ENCODE measurements at places on chromosomes 5 and 9.
A peak's percentile ranks its signal among the peaks of the same experiment; 100 is the strongest.

DNA sequence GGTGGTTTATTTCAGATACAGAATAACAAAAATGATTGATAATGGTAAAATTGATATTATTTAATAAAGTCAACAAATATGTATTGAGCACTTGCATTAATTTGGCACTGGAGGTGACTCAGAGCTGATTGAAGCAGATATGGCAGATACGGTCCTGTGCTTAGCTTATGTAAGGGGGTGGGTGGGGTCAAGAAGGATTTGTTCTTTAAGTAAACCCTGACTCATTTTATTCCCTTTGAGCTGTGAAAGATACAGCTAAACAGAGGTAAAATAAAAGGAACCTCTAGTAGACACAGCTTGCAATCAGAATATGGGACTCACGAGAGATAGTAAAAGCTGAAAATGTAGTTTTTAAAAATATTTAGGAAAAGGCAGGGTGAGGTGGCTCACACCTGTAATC is 201.3 kb upstream of the CLINT1 start:
- DNase-seq: no peak
- H3K36me3 ChIP-seq: no peaks in the 10 kb centered on the region
- H3K4me3 ChIP-seq: no peak overlapping the region
- H3K27ac ChIP-seq: no peak overlapping the region

- H3K4me3 ChIP-seq: no peak overlapping the region
- H3K27ac ChIP-seq: no peak overlapping the region
Observed at GRCh38 chr5:180642181-180642775, 7.1 kb downstream of the FLT4 start.

DNA sequence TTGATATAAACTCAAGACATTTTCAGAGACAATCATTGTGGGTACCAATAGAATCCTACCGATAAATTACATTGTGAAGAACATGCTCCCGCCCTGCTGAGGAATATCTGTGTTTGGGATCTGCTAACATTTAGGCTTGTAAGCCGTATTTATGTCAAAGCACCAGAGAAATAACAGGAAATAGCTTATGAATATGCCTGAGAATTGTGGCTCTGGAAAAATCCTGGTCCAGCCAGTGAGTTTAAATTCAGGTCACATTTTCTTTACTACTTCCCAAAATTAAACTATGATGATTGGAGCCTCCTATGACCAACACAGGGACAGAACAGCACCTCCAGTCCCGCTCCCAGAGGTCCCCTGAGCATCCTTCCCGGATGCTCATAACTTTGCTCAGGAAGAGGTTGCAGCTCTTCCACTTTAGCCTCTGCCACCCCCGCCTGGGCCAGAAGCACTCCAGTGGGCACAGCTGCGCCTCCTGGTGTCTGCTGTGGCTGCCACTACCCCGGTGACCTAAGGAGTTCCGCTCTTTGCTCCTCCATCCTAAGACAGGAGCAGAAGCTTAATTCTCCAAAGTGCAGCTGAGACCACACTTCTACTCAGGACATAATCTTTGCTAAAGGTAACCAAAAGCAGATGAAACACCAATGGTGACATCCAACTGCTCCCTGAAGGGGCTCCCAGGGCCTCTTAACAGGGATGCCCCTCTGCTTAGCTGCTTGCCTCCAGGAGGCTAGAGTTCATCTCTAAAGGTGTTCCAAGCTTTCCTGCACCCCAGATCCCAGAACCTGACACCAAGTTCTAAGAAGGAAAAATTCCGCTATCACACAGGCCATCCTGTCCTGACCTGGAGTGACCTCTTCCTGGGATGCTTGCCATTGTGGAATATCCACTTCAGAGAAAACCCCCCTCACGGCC is 58.8 kb downstream of the SLC1A1 start:
- H3K4me1 ChIP-seq: no peaks in the 10 kb centered on the region

- no peaks in the 10 kb centered on the region for H3K27me3 ChIP-seq
- DNase-seq: no peak
- no peak overlapping the region for H3K4me3 ChIP-seq
- no peaks in the 10 kb centered on the region for H3K36me3 ChIP-seq
Observed at GRCh38 chr5:61808091-61808490, 476.0 kb downstream of the ZSWIM6 start.

DNA sequence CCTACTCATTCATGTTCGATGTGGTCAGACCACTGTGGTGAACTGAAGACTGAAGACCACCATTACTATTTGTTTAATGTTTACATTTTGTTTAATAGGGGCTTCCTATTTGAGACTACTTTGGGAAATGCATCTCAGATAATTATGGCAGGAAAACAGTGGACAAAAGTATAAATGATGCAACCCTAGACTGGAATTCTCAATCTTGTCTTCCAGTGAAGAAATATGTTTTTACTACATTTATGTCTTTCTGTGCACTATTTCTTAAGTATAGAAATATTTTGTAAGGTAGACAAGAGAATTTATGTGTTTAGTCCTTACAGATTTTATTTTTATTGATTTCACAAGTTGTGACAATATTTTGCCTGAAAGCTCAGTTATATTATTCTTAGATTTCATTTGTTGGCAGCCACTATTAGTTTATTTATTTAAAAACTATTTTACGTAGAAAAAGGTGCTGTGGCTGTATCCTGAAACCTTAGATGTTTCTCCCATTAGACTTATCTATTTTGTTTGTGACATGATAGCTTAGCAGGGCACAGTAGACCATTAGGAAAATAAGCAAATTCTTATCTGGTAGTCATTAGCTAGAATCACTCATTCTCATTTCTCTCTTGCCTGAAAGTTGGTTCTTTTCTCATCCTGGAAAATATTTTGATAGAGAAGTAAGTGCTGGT is 39.4 kb upstream of the MRPS30 start:
- DNase-seq: no peak
- no peaks in the 10 kb centered on the region for H3K36me3 ChIP-seq
- H3K27ac ChIP-seq: no peak overlapping the region
- H3K27me3 ChIP-seq: no peaks in the 10 kb centered on the region

GRCh38 chr9:99803694-99804093 is 18.0 kb upstream of the NR4A3 start:
- peaks cover 2% of the 10 kb centered on the region for H3K36me3 ChIP-seq
- no peaks in the 10 kb centered on the region for H3K27me3 ChIP-seq
- no peaks in the 10 kb centered on the region for H3K4me1 ChIP-seq
- DNase-seq: no peak
- H3K4me3 ChIP-seq: no peak overlapping the region

- H3K4me3 ChIP-seq: peak overlapping the region; percentile 24
- H3K27ac ChIP-seq: peak overlapping the region; percentile 58
- no peaks in the 10 kb centered on the region for H3K27me3 ChIP-seq
- peaks cover 30% of the 10 kb centered on the region for H3K4me1 ChIP-seq
- no peaks in the 10 kb centered on the region for H3K36me3 ChIP-seq
- no peak for DNase-seq
Observed at GRCh38 chr9:126411948-126412284, 85.3 kb downstream of the MVB12B start.

GRCh38 chr5:29208024-29208423 is 1985.5 kb upstream of the CDH6 start:
- no peak overlapping the region for H3K4me3 ChIP-seq
- no peaks in the 10 kb centered on the region for H3K36me3 ChIP-seq
- no peaks in the 10 kb centered on the region for H3K27me3 ChIP-seq
- H3K4me1 ChIP-seq: no peaks in the 10 kb centered on the region
- no peak overlapping the region for H3K27ac ChIP-seq

DNA sequence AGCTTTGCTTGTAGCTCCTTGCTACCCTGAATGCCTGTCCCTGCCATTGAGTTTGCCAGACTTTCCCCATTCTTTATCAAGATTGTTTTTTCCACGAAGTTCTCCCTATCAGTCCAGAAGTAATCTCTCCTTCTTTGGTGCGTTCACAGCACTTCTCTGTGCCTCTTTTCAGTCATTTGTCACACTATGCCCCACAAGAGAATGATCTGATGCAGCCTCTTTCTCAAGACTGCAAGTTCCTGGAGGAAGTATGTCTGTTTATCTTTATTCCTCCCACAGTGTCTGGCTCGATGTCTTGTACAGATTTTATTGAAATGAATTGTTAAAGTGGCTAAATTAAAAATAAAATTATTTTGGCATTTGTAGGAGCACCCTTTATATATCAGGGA is 99.3 kb downstream of the CCDC192 start:
- no peak overlapping the region for H3K4me3 ChIP-seq
- H3K27me3 ChIP-seq: no peaks in the 10 kb centered on the region

GRCh38 chr5:163915481-163915961 is 410.1 kb downstream of the MAT2B start:
- no peaks in the 10 kb centered on the region for H3K36me3 ChIP-seq
- H3K27me3 ChIP-seq: no peaks in the 10 kb centered on the region
- peaks cover 53% of the 10 kb centered on the region for H3K4me1 ChIP-seq
- H3K4me3 ChIP-seq: peak overlapping the region; percentile 25
- DNase-seq: peak; percentile 90

DNA sequence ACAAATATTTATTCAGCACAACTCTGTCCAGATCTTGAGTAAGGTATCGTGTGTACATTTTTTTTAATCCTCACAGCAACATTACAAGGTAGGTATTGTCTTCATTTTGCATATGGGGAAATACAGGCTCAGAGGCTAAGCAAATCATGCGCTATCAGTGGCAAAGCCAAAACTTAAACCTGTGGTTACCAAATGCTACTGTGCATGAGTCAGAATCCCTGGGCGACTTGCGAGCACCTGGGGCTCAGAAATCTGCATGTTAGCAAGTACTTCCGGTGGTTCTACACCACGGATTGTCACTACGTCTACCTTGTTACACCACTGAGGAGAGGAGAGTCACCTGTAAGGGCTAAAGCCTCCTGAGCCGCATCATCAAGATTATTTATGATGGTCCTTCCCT is 21.3 kb downstream of the C5orf58 start:
- H3K36me3 ChIP-seq: peaks cover 8% of the 10 kb centered on the region
- DNase-seq: peak; percentile 50
- no peaks in the 10 kb centered on the region for H3K27me3 ChIP-seq
- H3K4me1 ChIP-seq: no peaks in the 10 kb centered on the region
- no peak overlapping the region for H3K4me3 ChIP-seq
- no peak overlapping the region for H3K27ac ChIP-seq

DNA sequence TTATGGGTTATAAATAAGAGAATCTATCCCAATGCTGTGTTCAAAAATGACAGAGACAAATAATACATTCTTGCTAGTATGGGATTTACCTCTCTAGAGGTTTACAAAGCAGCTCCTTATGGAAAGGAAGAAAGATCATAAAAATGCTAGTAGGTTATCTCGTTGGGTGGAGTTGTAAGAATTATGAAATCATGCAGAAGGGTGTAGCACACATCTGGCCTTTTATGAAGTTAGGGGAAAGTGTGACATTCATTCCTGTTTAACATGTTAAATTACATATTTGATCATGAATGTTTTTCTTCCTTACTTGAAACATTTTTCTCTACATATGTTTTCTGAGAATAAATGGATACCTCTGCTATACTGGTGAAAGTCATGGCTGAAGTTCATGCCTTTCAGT is 414.2 kb downstream of the SH3GL2 start:
- no peaks in the 10 kb centered on the region for H3K27me3 ChIP-seq
- no peak for DNase-seq
- H3K4me3 ChIP-seq: no peak overlapping the region
- H3K27ac ChIP-seq: no peak overlapping the region
- H3K36me3 ChIP-seq: no peaks in the 10 kb centered on the region

DNA sequence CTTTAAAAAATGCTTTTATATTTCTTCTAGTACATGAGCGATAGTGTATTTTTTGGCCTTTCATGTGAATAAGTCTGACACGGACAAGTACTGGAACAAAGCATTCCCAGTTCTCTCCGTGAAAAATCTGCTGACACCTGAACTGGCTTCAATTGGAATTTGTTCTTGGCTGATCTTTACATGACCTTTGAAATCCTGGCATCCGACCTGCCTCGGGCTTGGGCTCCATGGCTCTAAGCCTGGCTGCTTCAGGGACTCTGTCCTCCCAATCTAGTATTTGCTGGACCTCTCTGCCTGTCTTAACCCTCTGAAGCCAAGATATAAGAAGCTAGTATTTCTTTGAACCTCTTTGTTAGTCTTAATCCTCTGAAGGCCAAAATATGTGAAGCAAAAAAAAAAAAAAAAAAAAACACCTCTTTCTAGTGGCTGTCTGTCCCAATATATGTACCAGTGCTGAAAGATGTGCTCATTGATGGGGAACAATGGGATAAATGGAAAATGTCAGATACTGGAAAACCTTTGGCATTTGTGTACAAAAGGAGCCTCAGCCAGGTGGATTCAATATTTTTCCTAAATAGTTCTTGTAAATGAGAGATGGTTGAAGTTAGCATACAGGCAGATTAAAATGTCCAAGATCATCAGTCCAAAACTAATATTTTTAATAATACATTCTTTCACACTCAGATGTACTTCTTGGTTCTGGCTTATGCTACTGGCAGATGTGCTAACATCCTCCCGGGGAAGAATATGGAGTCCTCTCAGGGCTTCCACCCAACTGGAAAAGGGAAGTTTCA is 470.6 kb downstream of the TUSC1 start:
- H3K36me3 ChIP-seq: no peaks in the 10 kb centered on the region
- no peak for DNase-seq
- H3K27me3 ChIP-seq: no peaks in the 10 kb centered on the region
- H3K4me3 ChIP-seq: no peak overlapping the region

Data from B cell (primary cell).